ENCODE measurements at places on chromosomes 1 and 21.

DNA sequence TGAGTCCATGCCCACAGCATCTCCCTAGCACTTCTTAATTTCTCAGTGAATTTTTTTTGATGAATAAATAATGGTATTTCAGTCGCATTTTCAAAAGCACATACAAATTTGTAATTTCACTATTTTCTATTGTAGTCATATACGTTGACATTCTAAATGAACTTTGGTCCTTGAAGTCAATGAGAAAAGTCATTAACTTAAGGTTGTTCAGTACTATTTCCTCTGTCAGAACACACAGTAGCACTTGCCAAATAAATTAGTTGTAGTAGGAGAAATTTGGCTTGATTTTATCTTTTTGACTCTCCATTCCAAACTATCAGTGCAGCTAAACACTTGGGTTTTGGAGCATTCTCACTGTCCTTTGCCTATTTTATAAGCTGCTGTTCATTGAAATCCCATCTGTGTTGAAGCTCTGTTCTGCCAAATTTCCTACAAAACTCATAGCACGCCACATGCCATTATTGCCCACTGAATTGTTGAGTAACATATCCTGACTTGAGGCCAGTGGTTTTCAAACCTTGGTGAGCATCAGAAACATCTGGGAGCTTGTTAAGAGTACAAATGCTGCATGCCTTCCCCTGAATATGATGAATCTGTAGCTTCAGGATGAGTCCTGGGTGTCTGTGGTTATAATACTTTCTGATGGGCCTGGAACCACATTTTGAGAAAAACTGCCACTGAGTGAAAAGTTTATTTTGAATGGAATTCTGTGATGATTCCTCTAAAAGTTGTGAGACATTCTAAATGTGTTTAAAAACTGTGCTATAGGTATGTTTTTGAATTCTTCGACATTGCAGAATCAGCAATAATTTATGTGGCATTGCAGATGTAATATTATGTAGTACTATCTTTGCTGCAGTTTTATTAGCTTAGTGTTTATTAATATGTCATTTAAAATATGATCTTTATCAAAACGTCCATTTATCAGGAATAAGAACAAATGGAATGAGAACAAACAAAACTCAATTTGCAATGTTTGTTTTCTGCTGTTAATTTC is 78.9 kb downstream of the DNM3 start:
- DNase-seq, result no peak

- DNase-seq, result no peak
These were observed 13.3 kb downstream of the DISP3 start for GRCh38 chr1:11492235-11492634.

DNA sequence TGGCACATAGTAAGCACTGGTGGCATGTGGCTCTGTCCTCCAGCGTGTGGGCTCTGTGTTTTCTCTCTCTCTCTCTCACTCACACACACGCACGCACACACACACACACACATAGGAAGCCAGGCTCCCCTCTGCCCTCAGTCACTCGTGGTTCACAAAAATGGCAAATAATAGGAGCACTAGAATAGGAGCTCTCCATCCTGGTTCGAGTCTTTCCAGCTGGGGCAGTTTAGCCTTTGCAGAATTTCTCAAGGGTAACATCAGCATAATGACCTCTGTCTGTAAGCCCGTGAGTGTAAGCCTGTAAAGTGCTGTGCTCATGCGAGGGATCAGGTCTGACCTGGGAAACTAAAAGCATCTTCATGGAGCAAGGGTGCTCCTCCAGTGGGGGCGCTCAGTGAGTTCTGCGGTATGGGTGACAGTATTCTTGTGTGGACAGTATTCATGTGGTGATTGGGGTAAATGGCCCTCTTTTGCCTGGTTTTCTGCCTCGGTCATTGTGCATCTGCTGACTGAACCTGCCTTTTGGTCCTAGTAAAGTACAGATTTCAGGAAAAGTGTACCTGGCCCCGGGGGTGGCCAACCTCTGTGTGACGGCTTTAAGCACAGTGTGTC is 842 bp upstream of the ZC3H12A start:
- no peak for DNase-seq

DNA sequence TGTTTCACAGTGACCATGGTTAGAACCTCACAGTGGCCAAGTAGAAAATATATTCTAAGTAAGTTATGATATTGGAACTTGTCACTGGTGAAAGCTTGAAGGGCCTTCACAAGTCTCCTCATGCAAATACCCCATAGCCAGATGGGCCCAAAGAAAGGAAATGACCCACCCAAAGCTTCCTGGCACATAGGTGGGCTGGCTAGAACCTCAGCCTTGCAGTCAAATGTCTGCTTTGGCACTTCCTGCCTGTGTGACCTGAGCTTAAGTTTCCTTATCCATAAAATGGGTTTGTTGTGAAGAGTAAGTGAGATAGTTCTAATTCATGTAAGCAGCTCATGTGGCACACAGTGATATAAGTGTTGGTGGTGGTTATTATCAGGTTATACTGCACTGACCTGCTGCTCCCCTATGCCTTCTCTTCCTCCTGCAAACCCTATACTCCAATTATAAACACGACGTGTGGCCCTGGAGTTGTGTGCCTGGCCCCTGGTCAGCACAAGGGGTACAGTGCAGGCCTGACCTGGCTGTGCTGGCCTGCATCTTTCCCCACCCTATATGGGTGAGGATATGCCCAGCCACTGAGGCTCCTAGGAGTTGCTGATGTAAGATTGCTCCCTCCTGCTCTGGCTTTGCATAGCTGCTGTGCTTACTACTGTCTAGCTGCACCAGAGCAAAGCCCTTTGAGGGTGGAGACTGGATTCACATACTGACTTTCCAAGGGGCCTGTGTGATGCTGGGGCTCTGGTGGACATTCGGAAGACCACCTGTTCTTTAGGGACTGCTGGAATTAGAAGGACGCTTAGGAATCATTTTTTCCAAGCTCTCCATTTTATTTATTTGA is 4.7 kb upstream of the SLFNL1 start:
- no peak for DNase-seq

DNA sequence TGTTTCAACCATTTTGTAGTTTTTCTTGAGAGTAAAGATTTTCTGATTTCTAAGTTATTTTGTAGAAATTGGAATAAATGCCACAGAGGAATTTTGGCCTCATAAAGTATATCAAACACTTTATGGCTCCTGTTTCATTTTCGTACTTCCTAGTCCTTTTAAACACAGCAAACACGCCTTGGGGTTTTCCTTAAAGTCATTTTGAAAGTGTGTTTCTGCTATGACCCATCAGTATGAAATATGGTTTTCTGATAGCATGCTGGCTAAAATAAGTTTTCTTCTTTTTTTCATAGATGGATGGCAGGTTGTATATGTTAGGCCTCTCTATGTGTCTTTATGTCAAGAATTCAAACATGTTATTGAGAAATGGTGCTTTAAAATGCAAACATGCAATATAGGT is 940.1 kb upstream of the TMPRSS15 start:
- no peak for DNase-seq

- DNase-seq, result no peak
These were observed 165.7 kb downstream of the HHIPL2 start for GRCh38 chr1:222382171-222382570.

Measured in Caco-2 (cell line).